ENCODE measurements at places on chromosomes 4 and X.

GRCh38 chr4:87433342-87433741 is 11.0 kb downstream of the NUDT9 start:
- no peak for DNase-seq

DNA sequence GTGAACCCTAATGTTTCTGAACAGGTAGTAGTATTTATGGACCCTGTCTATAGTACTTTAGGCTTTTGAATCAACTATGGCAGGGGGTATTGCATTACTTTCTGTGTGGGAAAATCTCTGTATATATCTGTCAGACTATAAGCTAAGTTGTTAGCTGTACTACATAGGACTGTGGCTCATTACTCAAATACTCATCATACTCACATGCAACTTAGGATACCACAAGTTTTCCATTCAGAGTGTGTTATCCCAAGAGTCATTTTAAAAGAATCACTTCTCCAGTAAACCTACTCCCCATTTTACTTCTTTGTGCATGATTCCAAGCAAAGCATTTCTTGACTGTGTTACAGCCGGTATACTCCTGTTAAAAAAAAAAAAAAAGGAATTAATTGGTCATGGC is 95.6 kb downstream of the PHOX2B start:
- no peak for DNase-seq

- DNase-seq, result no peak
Measured at GRCh38 chr4:124282301-124282898, 430.1 kb downstream of the ANKRD50 start.

- DNase-seq, result no peak
Measured at GRCh38 chrX:10121787-10122186, 35.0 kb upstream of the CLCN4 start.

DNA sequence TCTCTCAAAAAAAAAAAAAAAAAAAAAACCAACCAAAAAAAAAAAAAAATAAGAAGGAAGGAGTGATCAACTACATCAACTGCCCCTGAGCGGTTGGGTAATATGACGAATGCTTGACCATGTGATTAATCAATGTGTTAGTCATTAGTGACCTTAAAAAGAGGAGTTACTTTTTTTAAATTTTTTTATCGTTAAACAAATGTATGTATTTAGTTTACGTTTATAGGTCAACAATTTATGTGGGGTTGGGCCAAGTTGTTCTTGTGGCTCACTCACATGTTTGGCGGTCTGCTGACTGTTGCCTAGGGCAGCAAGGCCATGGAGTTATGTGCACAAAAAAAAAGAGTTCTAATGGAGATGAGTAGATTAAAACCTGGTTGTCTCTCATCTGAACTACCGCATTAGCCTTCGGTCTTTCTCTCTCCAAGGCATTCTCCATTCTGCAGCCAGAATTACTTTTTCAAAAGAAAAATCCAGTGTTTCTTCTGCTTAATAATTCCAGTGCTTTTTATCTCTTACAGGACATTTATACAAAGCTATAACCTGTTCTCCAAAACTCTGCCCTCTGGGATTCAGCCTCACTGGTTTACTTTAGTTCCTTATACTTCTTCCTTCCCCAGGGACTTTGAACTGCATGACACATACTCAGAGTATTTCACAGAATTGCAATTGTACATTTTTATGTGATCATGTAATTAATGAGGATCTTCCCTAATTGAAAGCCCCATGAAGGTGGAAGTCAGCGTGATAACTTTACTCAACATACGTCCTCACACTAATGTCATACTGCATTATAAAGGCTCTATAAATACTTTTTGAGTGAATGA is 505.5 kb downstream of the ANKRD50 start:
- DNase-seq, result no peak

- DNase-seq, result no peak
Measured at GRCh38 chrX:14718403-14718802, 154.5 kb downstream of the FANCB start.

GRCh38 chrX:103817502-103817901 is 14.6 kb downstream of the RAB9B start:
- DNase-seq, result no peak

GRCh38 chr4:101103381-101104142 is 243.8 kb downstream of the PPP3CA start:
- DNase-seq, result no peak

DNA sequence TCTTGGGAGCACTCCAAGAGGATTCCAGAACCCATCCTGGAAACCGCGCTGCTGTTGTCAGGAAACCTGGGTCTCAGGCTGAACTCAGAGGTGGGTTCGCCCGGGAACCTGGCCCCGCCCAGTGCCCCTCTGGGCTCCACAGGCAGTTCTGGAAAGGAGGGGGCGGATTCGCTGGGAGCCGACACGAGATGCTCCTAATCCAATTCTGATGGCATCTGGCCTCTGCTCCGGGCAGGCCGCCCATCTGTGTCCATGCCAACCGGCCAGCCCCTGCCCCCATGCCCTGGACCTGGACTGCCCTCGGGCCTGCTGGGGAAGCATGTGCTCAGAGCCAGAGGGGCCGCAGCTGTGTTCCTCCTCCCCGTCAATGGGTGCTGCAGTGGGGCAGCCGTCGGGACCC is 21.0 kb downstream of the ATP2B3 start:
- no peak for DNase-seq

DNA sequence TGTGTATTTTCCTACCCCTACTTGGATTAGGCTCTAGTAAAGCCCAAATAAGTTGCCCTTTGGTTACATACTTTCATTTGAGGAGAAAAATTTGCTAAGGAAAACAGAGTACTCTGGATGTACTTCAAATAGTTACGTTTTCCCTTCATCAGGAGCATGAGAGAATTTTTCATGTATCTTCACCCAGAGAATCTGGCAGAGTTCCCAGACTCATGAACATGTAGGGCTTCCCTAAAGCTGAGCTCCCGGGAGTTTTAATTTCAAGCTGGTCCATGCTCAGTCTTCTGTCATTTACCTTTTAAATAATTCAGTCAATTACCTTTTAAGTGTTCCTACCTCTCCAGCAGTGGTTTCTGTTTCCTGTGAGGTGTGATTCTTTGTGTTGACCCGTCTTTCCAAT is 367.5 kb upstream of the GRID2 start:
- DNase-seq, result no peak

DNA sequence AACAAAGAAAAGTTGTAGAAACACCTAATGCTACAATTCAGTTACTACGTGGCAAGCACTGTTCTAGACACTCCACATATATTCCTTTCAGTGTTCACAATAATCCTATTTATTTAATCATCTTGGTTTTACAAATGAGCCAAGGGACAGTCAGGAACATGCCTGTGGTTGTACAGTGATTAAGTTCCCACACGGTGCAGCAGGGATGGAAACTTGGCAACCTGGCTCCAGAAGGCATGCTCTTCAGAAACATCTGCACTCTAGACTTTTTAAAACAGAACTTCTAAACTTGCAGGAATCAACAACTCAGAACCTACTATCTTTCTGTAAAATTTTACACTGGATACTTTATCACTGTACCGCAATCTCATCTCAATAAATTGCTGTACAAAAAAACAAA is 32.1 kb downstream of the TAPT1 start:
- DNase-seq, result no peak

DNA sequence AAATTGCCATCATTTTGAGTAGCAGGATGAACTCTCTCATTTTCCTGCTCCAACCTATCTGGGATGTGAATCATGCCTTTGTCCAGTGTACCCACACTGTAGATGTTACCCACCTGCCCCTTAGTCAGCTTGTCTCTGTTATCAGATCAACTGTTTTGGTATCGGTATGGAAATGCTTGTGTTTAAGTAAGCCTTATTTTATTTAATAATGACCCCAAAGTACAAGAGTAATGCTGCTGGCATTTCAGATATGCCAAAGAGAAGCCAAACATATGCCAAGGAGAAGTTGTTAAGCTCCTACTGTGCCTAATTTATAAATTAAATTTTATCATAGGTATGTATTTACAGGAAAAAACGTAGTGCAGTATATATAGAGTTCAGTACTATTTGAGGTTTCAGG is 18.6 kb upstream of the RAP1GDS1 start:
- no peak for DNase-seq

DNA sequence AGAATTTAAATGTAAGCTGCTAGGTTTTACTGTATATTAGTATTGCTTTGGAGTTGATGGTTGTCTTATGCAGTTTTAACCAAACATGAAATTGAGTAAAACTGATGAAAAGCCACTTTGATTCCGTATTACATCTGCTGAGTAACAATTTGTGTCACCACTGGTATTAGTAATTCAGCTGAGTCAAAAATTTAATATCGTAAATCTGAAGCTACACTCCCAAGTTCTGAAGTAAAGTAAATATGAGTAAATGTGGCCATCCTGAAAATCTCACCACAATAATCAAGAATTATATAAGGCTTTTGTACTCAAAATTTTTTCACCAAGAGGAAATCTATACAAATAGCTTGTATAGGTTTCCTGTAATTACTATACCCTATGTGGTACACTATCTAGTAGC is 142.3 kb downstream of the STPG2 start:
- DNase-seq, result no peak

- DNase-seq, result no peak
Measured at GRCh38 chrX:39762266-39762841, 335.4 kb downstream of the BCOR start.

DNA sequence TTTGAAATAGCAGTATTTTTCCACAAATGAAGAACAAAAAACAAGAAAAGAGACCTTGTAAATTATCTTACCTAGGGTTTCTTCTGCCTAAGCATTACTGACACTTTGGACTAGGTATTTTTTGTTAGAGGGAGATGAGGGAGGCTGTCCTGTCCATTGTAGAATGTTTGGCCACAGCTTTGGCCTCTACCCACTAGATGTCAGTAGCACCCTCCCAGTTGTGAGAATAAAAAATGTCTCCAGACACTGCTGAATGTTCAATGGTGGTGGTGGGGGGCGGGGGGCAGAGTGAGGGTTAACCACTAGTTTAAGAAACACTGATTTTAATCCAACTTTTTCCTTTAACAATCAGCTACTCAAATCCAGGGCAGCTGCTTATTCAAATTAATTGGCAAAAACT is 25.8 kb downstream of the OTUD4 start:
- DNase-seq, result no peak

DNA sequence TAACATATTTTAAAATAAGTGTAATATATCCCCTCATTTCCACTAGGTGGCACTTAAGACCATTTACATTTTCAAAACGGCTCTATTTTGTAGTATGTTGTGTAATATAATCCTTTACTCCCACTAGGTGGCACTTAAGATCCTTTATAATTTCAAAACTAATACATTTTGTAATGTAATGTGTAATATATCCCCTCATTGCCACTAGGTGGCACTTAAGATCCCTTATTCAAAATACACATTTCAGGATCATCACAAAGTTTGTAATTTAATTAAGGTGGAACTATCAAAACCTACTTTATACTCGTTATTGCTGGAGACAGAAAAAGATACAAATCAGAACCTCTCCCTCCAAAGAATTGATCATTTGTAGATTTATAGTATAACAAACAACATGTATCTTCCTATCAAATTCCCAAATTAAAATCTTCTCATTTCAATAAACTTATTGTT is 132.5 kb downstream of the ARHGAP6 start:
- DNase-seq, result no peak

GRCh38 chr4:51855270-51855669 is 12.3 kb downstream of the DCUN1D4 start:
- no peak for DNase-seq

DNA sequence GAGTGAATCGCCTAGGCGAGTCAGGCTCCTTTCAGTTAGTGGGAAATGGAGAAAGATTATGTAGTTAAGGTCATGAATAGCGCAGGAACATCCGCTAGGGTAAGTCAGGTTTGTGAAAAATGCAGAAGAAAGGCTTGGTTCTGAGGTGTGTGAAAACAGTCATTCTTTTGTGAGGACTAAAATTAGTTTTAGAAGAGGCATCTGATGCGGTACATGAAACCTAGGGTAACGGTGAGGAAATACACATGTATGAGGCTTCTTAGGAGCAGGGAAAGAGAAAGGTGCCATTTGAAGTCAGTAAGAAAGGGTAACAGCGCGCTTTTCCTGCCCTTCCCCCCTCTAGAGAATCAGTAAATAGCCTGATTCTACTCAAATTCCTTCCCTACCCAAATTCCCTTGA is 570 bp upstream of the RNF128 start:
- no peak for DNase-seq

DNA sequence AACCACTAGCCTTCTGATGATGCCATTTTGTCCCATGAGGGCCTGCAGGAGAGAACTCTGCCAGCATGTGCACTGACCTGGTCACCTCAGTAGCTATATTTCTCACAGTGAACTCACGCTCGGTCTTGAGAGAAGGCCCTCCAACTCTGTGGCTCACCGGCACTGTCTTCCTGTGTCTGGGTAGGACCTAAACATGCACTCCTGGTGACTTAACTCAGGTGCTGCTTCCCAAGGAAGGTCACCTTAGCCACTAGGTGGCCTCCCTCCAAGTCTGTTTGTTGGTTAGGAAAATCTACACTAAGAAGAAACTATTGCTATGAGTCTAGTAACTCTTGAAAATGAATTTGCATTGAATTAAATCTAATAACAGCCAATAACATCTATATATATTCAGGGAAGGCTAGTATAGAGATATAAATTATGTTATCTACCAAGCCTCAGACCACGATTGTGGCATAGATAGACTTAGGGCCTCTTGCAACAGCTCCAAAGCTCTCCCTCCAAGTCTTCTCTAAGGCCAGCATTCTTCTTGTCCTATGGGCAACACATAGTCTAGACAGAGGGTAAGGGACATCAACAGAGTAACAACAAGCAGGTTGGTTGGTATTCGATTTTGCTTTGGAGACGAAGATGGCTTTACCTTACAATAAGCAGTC is 24.7 kb downstream of the TLR10 start:
- DNase-seq, result peak; percentile 69

- DNase-seq, result no peak
Measured at GRCh38 chr4:78612398-78613178, 61.0 kb downstream of the ANXA3 start.

DNA sequence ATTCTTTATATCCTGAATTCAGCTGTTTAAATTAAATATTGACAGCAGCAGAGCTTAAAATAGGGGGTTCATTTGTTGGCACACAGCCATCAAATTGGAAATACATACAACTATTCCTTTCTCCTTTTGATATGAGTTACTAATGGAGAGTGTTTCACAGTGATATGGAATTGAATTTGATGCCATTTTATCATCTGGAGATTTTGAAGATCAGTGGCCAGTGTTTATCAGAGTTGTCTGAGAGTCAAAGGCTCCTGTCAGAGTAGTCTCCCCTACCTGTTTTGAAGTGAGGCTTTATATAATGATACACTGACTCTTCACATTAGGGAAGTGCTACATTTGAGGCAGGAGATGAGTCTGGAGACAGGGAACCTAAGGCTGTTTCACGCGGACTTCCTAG is 1286.3 kb downstream of the TECRL start:
- no peak for DNase-seq

GRCh38 chr4:108943976-108944591 is 181.2 kb upstream of the ETNPPL start:
- no peak for DNase-seq

- DNase-seq, result no peak
Measured at GRCh38 chr4:64715741-64716140, 306.5 kb upstream of the TECRL start.

DNA sequence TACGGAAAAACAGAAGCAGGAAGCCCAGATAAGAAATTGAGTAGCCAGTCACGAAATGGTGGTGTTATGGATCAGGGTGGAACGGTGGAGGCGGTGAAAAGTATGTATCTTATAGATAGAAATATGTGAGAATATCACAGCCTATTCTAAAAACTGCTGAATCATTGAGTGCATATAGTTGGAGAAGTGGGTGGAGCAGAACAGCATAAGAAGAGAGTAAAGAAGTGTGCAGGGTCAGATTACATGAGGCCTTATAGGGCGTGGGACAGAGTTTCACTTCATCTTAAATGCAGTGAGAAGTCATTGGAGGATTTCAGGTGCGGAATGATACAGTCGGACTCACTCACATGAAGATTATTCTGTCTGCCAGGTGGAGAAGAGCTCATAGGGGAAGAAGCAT is 293.1 kb downstream of the TRIML1 start:
- DNase-seq, result no peak

All from H9 (cell line).